ENCODE measurements at places on chromosomes 1 and 21.

DNA sequence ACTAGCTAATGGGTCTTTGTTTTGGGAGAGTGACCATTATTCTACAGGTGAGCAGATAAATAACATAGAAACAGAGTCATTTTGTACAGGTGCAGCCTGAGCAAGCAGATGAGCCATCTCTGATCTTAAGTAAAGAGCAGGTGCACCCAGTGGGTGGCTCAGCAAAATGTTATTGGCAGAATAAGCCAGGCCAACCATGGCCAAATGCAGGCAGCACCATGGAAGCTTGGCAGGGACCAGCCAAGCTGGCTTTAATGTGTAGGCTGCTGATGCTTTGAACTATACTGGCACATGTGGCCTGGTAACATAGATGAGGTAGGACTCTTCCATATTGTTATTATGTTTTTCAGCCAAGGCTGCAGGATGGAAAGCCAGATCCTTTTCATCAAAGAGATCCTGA lies 553.3 kb upstream of the ZRANB2 start:
- DNase-seq: no peak

- no peak for DNase-seq
These were observed 287.4 kb upstream of the ZP4 start for GRCh38 chr1:238177960-238178645.

DNA sequence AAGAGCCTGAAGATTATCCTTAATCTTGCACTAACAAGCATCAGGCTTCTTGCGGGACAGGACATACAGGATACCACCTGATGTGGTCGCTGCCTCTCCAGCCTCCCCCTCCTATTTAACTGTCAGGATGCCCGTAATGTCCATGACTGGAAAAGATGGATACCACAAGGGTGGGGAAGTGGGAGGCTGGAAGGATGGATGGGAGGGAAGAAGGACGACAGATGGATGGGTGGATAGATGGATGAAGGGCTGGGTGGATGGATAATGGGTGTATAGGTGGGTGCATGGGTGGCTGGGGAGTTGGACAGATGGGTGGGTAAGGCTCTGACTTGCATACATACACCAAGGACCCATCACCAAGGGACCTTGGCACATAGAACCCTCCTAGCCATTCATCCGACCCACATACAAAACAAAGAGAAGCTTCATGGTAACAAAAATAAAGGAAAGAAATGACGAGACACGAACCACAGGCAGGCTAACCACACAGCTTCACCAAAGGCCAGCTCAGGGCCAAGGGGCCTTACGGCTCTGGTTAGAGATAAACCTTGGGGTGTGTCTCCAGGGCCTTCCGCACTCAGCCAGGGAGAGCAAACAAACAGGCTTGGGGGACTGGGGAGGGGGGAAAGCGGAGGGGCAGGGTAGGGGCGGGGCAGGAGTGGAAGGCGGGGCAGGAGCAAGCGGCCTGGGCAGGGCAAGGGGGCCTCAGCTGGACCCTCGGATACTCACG lies 50.5 kb downstream of the HSPG2 start:
- no peak for DNase-seq

DNA sequence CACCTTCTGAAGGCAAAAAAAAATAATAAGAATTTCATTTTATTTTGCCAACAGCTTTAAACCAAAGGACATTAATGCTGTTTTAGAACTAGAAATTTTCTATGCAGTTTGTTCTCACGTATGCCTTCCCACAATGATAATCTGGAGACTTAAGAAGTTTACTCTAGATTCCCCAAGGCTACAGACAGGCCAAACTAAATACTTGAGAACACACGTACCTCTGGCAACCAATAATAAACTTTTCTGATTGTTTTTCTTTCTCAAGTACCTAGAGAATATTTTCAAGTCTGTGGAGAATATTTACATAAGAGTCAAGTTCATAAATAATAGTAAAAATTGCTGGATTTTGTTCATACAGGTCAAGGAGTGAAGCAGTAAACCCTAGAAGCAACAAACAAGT lies 15.9 kb downstream of the CLDN8 start:
- DNase-seq: no peak

GRCh38 chr1:64033667-64034220 lies 169.7 kb upstream of the UBE2U start:
- no peak for DNase-seq

DNA sequence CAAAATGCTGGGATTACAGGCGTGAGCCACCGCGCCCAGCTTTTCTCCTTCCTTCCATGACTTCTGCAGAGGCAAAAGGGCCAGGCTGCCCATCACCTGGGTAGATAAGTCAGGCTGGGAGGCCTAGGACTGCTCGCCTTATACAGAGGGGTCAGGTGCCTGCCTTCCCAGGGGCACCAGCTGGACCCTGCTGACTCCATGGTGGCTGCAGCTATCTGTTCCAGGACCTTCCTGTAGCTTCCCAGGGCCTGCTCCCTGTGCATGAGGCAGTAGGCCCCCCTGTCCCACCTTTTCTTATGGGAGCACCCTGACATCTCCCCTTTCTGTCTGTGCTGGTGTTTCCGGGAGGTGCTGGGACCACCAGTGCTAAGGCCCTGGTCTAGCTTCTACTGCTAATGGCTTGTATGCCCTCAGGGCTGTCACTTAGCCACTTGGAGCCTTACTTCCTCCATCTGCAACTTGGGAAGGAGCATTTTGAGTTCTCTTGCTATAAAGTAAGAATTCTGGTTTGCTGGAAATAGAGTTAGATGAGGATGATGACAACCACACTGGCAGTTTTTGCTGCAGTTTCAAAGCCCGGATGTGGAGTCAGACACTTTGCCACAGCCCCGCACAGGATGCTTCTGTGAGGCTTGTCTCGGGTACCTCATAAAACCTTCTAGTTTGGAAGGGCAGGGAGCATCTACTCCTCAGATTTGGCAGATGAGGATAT lies 14.4 kb downstream of the SOX13 start:
- DNase-seq: no peak

DNA sequence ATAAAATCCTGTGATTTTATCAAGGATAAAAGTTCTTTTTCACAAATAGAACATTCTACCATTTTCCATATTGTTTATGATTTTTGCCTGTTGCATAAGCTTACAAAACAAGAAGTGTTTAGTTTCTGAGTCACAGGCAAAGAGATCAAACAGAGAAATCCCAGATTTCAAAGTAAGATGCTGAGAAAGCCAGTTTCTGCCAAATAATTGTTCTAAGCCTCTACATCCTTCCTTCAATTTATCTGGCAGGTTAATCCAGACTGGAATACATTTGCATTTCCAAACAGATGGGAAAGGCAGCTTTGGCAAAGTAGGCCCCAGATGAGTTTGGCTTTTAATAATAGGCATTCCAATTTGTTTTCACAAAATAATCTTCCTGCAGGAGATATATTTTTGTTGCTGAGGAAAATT lies 2.5 kb downstream of the SLC1A7 start:
- DNase-seq: no peak

GRCh38 chr1:6624710-6625583 lies at the start of gene THAP3:
TSS of gene THAP3 (plus strand) at chr1:6624868. CDS start at chr1:6625219, 351 bp downstream.
- peak; percentile 85 for DNase-seq

DNA sequence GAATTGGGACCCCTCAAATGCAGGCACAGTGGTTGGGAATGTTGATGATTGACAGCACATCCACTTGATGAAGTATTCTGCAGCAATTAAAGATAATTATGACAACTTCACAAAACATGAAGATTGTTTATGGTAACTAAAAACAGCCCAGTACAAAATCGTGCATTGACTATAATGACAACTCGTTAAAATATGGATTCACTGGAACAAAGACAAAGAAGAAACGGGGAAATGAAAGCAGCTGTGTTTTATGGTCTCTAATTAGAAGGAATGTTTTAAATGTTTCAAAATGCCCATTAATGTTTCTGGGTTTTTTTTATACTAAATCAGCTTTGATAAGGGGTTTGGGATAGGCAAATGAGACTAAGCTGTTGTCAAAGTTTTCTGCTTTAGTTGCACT lies 36.1 kb downstream of the NIPAL3 start:
- DNase-seq: no peak

GRCh38 chr1:31708324-31708723 lies 4.5 kb upstream of the COL16A1 start:
- DNase-seq: no peak

DNA sequence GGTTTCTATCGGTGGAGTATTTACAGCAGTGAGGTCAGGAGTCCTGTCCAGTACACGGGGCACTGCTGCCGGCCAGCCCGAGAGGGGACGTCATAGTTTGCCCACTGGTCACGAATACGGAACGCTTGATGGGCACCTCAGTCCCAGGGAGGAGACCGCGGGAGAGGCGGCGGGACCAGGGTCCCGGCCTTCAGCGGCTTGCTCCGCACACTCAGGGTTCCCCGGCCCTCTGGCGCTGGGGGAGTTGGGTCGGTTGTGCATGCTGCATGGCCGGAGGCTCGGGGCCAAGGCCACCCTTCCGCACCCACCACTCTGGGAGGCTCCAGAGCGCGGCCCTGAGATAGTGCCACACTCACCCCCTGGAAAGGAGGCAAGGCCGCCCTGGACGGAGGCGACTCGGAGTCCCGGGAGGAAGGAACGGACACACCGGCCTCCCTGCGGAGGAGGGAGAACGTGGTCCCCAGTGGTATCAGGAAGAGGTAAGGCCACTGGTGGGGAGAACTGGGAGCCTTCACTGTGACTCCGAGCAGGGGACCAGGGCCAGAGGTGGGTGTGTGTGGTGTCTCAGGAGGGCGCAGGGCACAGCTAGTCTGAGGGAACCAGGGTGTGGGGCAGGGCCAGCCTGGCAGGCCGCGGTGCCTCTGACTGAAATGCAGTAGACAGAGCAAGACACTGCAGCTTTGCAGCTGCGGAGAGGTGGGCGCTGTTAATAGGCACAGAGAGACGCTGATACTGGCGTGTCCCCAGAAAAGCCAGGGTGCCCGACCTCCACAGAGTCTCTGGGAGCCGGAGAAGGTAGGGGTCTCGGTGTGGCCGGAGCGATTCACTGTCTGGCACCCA lies 28.6 kb upstream of the PRSS38 start:
- no peak for DNase-seq

DNA sequence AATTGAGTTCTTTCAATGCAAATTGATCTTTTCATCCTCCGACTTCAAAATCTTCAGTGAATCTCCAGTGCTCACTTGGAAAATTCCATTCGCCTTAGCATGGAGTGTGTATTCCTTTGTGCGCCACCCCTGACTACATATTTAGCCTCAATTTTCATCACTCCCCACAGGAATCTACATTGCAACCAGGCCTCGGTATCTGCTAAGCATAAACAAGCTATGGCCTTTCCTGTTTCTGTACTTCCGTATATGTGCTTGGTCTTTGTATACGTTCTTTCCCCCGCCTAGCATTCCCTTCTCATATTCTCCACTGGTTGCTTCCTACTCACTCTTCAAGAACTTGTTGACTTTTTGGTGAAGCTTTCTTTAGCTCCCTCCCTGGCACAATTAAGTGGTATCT lies 470.8 kb downstream of the LMO4 start:
- no peak for DNase-seq

Measured in renal cortical epithelial cell (primary cell).